Right ventricle myocardium superior (tissue), 1 donor: ENCODE measurements at places on chromosomes 3 and 15. TPM values are rescaled to one million over a fixed set of nuclear protein-coding genes. Genes with fewer than 3 reads are reported as not detected.

Gene SLC12A8
- total RNA-seq = 0.30 TPM

Gene LMAN1L
- 20.6 TPM for total RNA-seq

Gene ESYT3
- total RNA-seq = 0.65 TPM

Gene UNC13C
- total RNA-seq = 0.03 TPM

Gene UROC1
- total RNA-seq = not detected

Gene ZBTB47
- total RNA-seq = 82.3 TPM

Gene RNU5B-1
- 55.4 TPM for total RNA-seq

Gene RAD18
- 6.3 TPM for total RNA-seq

Gene MAN2C1
- total RNA-seq = 94.7 TPM

Gene MTFMT
- 17.3 TPM for total RNA-seq

GRCh38 chr3:162729686-162730085 is 1233.1 kb downstream of the OTOL1 start:
- no peak for DNase-seq

DNA sequence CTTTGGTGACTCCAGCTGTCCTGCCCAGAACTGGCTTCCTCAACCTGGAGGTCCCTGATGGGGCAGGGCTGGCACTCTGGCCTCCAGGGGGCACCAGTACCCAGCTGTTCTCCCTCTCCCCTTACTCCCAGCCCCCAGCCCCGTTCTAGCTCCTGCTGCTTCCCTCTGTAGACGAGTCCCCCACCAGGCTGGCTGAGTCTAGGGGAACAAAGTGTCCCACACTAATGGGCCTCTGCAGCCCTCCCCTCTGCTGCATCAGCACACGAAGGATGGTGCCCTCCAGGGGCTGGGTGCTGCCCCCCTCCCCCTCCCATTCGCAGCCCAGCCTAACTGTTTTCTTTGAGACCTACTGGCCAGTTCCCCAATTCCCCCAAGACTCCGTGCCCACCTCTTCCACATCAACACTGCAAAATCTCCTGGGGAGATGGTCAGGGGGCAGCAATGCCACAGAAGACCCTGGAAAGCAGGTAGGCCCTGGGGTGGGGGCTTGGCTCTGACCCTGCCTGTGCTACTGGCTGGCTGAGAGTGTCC is 4.2 kb downstream of the RHCG start:
- DNase-seq = no peak

DNA sequence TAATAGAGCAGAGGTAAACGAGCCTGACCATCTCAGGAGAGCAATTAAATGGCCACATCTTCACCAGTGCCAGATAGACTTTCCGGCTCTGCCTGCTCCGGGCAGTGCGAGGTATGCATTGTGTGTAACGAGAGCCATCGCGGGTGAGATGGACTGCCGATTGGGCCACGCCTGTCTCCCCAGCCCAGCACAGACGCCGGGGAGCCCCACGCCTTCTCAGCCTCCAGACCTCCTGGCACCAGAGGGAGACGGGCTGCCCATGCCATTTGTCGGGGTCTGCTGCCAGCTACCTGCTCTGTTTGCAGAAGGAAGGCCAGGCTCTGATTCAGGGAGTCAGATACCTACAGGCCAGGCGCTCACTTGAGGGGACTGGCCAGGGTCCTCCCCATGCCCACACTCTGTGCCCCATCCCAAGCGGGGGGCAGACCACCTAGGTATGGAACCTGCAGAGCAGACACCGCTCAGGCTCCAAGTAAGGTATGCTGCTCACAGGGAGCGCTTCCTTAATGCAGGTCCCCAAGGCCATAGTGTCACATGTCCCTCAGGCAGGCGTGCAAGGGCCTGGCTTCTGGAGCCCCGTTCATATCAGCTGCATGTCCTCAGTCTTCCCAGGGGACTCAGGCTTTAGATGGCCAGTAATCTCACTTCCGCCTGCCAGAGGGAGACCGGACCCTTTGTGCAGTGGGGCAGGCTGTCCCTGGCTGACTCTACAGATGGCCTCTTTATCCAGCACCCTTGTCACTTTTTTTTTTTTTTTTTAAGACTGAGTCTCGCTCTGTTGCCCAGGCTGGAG is 62.2 kb downstream of the DNAJB8 start:
- no peak for DNase-seq

DNA sequence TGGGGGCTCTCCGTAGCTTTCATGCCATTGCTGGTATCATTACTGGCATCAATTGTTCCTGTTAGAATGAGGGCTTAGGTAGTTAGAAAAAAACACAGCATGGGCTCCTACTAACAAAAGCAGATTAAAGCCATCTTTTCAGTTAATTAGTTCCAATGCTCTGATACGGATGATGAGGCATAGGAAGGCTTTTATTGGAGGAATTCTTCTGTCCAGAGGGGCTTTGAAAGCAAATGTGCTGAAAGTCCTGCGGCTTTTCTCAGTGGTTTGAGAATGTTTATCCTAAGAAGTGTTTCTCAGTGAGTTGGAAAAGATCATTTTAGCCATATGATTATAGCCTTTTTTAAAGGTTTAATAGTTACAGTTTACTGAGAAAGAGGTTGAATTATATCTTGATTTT is 198.5 kb downstream of the THSD4 start:
- no peak for DNase-seq

DNA sequence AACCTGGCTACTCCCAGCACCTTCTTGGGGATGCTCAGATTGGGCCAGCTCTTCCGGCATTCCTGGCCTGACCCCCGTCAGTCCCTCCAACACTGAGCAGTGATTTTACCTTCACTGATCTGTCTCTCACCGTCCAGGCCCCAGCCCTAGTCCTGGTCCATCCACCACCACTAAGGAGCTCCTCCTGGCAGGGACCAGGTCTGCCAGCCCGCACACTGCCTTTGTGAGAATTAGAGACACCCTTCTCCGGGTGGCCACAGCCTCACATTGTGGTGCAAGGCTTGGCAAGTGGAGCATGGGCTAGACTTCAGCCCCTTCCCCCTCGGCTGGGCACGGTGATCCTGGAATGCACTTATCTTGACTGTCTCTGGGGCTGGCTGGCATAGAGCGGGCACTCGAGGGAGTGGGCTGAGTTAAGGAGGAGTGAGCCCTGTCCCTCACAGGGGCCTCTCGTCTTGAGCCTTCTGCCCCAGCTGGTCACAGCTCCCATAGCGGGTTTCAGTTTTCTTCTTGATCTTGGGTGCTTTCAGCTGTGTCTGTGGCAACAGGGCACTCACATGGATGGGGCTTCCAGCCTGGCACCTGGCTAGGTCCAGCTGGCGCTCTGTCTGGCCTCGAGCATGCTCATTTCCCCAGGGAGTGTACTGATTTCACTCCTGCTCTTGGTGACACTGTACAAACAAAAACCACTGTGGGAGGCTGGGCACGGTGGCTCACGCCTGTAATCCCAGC is 53.9 kb downstream of the LINGO1 start:
- no peak for DNase-seq

DNA sequence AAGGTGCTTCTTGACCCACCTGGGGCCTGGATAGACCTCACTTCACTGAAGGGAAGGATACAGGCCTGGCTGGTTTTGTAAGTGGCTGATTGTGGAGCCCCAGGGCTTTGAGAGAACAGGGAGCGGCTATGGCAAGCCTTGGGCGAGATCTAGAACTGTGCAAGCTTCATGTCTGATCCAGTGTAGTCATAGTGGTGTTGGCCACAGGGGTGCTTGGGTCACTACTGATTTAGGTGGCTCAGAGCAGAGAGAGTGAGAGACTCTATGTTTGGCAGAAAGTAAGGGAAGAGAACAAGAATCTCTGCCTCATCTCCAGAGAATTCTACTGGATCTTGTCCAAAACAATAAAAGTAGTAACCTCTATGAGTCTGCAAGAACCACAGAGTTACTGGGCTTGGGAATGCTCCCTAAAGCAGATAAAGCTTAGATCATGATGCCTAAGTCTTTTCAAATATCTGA is 394.2 kb upstream of the EPHA3 start:
- no peak for DNase-seq

GRCh38 chr3:105328338-105328730 is 38.4 kb upstream of the ALCAM start:
- DNase-seq = no peak

GRCh38 chr3:59601486-59601885 is 551.7 kb upstream of the CFAP20DC start:
- no peak for DNase-seq

DNA sequence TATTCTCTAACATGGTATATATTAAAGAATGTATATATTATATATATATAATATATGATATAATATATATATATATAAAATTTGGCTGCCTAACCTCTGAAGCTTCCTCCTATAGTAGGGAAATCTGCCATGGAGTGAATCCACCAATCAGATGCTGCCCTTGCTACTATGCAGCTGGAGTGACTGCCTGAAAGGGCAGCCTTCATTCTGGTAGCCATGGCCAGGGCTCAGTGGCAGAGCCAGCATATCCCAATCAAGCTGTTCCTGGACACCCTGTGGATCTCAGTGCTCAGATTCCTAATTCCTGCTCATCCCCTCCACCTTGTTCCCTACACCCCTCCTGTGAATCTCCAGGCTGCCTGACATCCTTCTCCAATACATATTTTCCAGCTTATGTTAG is 2.2 kb upstream of the SH3GL3 start:
- no peak for DNase-seq

DNA sequence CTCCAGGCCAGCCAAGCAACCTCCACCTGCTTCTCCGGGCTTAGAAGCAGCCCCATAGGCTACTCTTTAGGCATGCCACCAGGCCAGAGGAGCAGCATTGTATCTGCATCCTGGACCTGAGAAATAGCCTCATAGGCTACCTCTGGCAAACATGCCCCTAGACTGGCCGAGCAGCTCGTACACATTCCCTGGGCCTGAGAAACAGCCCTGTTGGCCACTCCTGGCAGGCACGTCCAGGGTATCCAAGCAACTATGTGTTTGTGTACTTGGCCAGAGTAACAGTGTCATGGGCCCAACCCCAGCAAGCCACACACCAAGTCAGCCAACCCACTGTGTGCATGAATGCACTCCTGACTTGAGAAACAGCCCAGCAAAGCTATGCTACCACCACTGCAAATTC is 498.7 kb upstream of the CDIN1 start:
- DNase-seq = peak; percentile 41

DNA sequence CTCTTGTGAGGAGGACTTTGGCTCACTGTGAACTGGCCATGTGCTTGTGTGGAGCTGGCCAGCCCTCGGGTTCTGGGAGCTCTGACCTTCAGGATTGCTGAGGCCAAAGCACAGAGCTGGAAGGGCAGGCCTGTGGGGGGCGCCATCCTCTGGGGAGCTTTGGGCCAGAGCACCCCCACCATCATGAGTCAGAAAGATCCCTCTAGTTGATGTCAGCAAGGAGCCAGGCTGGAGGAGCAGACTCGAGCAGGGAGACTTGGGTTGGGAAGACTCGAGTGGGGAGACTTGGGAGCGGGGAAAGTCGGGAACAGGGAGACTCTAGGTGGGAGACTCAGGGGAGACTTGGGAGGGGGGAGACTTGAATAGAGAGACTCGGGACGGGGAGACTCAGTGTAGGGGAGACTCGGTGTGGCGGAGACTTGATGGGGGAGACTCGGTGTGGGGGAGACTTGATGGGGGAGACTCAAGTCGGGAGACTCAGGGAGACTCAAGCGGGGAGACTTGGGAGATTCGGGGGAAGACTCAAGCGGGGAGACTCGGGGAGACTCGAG is 37.7 kb upstream of the PLXNA1 start:
- DNase-seq = no peak

DNA sequence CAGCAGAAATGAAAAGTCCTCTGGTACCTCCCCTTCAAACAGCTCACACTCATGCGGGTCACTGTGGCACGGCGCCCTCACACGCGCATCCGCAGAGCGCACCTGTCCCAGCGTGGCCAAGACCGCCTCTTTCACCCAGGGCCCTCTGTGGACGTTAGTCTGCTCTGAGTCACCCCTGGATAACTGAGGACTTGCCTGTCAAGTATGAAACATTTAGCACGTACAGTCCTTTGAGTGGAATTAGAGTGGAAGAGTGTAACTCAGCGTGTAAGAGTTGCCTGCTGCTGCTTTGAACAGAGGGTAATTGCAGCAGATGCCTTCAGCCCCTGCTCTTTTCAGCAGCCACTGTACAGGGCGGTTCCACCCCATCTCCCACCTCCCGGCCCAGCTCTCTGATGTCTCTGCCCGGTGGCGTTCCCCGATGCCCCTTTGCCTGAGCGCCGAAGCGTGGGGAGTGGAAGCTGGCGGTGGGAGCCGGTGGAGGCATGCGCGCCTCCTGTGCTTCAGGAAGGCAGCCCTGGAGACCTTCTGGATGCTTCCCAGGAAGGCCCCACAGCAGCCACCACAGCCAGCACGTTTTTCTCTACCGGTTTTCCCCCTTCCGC is 23.0 kb downstream of the CPN2 start:
- DNase-seq = no peak

GRCh38 chr15:77500989-77501388 is 80.3 kb downstream of the HMG20A start:
- DNase-seq = no peak

GRCh38 chr3:24588629-24589512 is 94.2 kb upstream of the THRB start:
- DNase-seq = no peak

- DNase-seq = no peak
Measured at GRCh38 chr3:131560795-131561194, 58.0 kb upstream of the MRPL3 start.

DNA sequence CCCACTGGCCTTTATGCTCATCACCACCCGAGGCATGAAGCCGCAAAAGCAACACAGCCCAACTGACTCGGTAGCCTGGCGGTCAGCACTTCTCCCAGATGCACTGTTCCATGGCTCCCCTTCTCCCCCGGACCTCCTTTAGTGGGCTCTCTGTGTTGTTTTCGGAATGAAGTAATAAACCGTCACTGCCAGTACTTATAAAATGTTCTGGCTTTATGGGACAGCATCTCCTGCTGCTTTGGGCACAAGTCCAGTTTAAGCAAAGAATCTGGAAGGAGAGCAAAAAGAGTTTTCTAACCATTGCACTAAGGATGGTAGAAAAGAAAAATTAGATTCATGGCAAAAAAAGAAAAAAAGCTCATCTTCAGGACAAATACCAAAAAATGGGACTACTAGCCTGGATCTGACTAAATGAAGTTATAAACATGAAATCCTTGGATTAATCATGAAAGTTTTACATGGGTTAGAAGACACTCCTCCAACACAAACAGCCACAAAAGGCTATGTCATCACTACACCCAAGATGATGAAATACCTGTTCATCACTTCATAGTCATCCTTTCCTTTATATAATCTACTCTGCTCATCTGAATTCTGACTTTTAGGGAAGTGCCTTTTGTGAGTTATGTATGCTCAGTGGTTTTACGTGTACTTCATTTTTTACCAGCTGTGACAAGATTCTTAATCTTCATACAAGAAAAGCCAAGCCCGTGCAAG is 89.5 kb upstream of the UBE2E2 start:
- DNase-seq = no peak

DNA sequence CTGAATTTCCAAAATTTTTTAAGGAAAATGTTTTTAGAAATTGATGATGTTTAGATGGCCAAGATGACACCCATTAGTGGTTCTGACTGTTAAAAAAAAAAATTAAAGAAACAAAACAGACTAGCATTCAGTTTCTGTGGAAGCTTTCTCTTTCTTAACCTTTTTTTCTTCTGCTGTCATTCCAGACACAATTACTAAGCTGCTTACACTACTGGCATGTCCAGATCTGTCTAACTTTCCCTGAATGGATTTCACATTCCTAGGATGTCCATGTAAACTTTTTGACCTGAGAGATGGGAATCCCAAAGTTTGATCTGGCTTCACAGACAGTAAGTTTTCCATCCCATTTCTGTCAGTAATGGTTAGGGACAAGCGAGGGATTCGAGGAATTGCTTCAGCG is 10.3 kb upstream of the MTMR10 start:
- no peak for DNase-seq

- no peak for DNase-seq
Measured at GRCh38 chr15:90718232-90718631, 1.1 kb downstream of the BLM start.
